Activated CD4-positive, CD25-positive, alpha-beta regulatory T cell treated with anti-CD3 and anti-CD28 coated beads, Interleukin-2, amount 50 U/mL, for 16 hours (primary cell): ENCODE measurements at places on chromosomes 6 and 20.

GRCh38 chr6:63805345-63805744 is 169.7 kb downstream of the PHF3 start:
- no peak for DNase-seq

DNA sequence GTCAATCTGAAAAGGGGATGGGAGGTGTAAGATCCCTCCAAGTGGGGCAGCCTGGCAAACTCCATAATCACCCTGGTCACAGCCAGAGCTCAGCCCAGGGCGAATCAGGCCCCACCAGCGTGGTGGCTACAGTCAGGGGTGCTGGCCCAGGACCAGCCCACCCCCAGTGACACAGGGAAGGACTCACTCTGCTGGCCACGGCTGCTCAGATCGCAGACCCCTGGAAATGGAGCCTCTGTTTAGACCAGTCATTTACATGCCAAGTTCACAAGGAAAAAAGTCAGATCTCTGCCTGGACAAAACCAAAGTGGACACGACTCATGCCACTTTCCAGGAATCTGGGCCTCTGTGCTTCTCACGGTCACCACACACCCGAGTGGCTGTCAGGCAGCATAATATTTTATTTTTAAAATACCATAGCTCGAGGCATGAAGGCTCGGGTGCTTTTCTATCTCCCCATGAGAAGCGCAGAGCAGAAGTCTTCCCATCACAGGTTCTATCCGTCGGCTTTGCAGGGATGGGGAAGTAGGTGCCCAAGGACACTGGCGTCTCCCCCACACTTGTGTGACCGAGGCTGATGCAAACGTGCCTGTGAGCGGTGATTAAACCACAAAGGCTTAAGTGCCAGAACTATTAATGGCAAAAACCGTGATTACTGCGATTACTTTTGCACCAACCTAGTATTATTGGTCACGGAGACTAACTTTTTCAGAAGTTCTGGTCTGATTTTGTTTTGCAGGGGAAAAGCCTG is 13.0 kb downstream of the PXDC1 start:
- no peak for DNase-seq

DNA sequence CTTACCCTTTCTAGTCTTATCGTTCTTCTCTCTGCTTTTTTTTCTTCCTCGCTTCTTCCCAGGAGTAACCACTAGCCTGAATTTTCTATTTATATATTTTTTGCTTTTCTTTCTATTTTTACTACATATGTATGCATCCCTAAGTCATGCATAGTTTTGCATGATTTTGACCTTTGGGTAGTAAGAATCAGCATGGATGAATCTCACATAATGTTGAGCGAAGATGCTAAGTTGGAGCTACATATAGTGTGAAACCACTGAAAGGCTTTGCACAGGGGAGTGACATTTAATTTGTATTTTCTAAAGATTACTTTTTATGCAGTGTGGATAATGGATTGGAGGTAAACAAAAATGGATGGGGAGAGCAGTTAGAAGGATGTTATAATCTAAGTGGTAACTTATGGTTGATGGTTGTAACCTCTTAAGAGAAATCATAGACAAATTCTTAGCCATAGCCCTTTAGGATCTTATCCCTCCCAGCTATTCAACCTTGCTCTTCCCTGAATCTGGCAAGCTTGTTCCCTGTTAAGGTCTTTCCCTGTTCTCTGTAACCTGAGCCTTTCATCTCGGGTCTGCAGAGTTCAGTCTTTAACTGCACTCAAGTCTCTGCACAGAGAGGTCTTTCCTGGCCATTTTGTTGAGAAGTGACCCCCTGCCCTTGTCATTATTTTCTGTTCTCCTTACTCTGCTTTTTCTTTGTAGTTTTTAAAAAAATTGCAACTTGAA is 18.0 kb downstream of the PEX7 start:
- DNase-seq = no peak

- no peak for DNase-seq
Observed at GRCh38 chr20:10637031-10637559, 36.7 kb downstream of the JAG1 start.

DNA sequence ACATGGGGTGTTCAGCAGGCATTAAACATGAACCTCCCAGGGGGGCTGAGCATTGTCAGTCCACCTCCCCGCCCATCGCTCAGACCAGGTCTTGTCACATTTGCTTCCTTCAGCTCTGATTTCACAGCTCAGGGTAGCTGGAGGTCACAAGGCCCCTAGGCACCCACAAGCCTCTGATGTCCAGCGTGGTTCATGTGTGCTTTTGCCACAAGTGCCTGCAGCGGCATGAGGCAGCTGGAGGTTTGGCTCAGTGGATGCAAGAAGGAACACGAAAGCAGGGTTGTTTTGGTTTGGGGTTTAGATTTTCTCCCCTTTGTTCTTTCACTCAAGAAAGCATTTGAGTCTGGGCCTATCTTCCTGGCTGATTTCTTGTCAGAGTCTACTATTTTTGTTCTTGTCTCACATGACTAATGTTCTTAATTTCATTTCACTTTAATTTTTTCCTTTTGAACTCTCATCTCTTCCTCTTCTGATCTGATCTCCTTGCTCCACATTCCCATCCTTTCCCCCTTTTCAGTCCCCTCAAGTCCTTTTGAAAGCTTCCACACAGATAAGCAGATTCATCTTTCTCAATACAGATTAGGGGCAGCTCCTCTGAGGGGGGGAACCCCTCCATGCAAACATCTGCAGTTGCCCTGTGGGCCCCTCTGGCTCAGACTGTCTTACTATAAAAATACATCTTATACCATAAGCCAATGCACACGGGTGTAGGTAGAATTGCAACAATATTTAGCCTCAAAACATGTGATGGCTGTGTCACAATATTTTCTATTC is 68.1 kb upstream of the CEP85L start:
- no peak for DNase-seq

- DNase-seq = no peak
Observed at GRCh38 chr6:157108923-157109322, 214.4 kb downstream of the TMEM242 start.

- no peak for DNase-seq
Observed at GRCh38 chr6:21321531-21321930, 272.0 kb upstream of the SOX4 start.

GRCh38 chr20:62360854-62361798 is 6.0 kb downstream of the LAMA5 start:
- no peak for DNase-seq

GRCh38 chr6:16741112-16742016 is 19.9 kb downstream of the ATXN1 start:
- no peak for DNase-seq

DNA sequence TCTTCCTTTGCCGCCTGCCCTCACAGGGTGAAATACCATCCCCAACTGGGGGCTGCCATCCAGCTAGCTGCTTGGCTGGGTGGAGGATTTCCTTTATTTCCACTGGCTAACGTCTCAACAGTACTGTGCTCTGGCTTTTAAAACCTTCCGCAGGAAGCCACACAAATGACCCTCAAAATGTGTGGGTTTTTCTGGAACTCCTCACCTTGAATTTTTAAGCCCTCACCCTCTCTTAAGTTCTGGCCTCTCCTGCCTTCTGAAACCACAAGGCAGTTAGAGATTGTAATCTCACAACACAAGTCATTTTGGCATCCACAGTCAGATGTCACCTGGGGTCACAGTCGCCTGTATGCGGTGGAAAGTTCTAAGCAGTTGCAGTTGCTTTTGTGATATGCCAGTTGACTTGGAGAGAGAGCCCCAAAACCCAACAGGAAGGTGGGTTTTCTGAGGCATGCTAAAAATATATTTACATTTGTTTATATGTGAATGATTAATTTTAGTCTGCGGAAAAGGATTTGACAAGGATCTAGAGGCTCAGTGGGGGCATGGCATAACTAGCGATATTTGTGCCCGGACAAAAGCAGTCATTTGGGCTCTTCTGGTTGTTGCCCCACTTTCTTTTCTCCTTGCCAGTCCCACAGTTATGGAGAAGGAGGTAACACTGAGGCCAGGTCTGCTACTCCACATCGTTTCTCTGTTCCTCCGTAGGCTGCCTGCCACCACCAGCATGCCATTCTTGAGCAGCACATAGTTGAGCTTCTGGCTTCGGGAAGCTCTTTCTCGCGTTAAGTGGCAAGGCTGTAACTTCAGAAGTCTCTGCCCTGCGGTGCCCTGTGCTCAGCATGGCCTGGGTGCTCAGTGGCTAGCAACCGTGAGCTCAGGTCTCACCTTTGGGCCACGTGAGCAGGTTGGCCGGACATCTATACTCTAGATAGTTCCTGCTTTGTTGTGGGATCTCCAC is 335.3 kb downstream of the CD83 start:
- no peak for DNase-seq

DNA sequence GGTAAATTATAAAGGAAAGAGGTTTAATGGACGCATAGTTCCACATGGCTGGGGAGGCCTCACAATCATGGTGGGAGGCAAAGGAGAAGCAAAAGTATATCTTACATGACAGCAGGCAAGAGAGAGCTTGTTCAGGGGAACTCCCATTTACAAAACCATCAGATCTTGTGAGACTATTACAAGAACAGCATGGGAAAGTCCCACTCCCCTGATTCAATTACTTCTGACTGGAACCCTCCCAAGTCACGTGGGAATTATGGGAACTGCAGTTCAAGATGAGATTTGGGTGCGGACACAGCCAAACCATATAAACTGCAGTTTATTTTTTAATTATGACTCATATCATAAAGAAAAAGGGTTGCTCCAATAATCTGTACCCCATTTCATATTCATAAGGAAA is 22.3 kb upstream of the HLA-DQA2 start:
- no peak for DNase-seq

DNA sequence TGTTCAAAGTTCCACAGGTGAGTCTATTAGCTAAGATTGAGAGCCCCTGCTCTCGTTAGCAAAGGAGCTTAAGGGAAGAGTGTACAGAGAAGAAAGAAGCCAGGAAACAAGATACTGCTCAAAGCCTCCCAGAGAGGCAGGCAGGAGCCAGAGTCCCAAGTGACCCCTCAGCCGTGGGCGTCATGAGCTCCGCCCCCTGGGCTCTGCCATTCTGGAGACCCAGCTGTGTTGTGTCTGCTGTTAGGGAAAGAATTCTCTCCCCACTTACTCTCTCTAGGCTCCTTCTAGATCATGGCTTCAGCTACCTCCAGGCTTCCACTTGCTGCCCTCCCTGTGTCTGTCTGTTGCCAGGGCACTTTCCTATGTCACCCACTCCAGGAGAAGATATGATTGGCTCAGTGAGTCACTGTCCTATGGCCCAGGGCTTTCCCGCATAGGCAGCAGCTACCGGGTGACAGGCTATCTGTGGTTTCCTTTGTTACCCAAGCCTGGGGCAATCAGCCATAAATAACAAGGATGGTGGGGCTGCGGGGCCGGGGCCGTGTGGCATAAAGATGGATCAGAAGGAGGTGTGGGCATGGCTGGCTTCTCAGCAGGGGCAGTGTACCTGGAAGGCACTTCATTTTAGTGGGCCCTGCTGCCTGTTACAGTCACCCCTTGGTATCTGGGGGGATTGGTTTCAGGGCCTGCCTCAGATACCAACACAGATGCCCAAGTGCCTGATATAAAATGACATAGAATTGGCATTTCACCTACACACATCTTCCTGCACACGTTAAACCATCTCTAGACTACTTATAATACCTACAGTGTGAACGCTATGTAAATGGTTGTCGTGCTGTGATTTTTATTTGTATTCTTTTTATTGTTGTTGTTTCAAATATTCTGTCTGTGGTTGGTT is 118.9 kb downstream of the ARMC2 start:
- no peak for DNase-seq

DNA sequence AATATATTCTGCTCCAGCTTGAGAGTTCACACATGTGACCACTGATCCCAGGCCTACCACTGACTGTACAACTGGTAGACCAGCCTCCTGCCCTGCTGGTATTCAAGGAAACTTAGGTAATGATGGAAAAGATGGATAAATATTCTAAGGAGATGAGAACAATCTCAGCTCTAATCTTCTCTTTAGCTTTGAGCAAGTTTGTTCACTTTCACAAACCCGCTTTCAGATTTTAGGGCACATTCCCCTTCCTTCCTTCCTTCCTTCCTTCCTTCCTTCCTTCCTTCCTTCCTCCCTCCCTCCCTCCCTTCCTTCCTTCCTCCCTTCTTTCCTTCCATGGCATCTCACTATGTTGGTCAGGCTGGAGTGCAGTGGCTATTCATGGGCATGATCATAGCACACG is 88.2 kb upstream of the PHACTR1 start:
- no peak for DNase-seq

DNA sequence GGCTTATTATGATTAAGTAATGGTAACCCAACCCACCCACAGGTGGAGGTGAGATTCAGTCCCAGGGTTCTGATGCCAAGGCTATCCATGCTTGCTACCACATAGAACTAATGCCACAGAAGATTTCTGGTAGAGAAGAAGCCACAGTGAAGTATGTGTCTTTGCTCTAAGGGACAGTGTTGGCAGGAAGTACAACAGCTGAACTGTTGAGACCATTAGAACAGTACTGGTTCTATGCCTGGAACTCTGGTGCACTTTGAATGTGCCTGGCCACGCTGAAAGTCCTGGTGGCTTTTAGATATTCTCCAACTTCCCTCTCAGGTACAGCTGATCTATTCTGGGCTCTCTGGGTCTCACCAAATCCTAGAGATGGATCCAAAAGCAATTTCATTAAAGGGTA is 7.8 kb downstream of the STX7 start:
- DNase-seq = no peak

GRCh38 chr6:38671885-38672467 is 31.0 kb downstream of the GLO1 start:
- DNase-seq = peak; percentile 14

GRCh38 chr20:49346682-49347081 is 68.8 kb upstream of the ZNFX1 start:
- no peak for DNase-seq

DNA sequence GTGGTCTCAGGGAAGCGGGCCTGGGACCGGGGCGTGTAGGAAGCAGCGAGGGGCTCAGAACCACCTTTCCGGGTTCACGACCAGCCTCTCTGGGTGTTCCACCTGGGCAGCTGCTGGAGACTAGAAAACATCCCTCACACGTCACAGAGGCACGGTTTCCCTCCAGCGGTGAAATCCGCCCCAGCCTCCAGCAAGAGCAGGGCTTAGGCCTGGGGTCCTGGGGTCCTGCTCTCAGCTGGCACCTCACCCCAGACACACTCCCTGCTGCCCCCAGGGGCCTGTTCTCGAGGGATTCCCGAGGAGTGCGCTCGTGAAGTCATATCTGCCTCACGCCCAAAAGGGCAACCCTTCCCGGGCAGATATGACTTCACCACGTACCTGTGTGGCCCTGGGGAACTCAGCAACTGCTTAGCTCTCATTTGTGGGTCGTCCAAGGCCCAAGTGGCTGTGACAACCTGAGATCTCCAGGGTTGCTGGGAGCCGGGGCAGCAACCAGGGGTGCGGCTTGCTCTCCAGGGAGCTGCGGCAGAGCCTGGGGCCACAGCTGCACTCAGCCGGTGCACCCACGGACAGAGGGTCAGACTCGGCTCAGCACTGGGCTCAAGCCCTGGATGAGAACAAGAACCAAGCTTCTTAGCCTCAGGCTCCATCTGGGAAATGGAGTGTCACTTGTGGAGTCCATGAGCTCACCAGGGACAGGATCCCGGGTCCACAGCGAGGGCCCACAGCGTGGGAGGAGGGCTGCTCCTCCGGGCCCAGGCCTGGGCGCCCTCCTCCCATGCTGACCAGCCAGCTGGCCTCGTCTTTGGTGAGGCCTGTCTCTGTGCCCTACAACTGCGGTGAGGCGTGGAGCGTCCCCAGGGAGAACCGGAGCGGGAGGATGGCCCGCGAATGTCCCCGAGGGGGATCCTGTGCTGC is 661 bp downstream of the FNDC11 start:
- DNase-seq = no peak

GRCh38 chr6:57198926-57199636 is 23.0 kb downstream of the RAB23 start:
- DNase-seq = no peak
